ENCODE measurements at places on chromosomes 12 and 14.

DNA sequence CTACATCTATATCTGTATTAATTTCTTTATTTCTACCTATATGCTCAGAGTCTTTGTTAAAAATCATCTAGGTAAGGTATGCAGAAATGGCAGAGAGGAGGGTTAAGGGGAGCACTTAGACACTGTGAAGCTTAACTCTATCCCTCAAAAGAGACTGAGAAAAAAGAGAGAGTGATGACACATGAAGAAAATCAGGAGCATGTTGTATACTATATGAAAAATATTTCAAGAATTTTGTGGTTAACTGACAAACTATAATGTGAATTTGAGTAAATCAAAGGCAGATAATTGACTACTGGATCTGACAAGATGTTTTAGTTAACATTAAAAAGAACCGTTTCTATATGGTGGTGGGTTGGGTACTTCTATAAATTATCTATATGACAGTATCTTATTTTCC lies 1814.2 kb upstream of the SEL1L start:
- DNase-seq, result no peak

GRCh38 chr14:65864984-65865383 lies 452.5 kb downstream of the FUT8 start:
- no peak for DNase-seq

GRCh38 chr12:99978152-99978551 lies 6.6 kb downstream of the ANKS1B start:
- DNase-seq, result no peak

DNA sequence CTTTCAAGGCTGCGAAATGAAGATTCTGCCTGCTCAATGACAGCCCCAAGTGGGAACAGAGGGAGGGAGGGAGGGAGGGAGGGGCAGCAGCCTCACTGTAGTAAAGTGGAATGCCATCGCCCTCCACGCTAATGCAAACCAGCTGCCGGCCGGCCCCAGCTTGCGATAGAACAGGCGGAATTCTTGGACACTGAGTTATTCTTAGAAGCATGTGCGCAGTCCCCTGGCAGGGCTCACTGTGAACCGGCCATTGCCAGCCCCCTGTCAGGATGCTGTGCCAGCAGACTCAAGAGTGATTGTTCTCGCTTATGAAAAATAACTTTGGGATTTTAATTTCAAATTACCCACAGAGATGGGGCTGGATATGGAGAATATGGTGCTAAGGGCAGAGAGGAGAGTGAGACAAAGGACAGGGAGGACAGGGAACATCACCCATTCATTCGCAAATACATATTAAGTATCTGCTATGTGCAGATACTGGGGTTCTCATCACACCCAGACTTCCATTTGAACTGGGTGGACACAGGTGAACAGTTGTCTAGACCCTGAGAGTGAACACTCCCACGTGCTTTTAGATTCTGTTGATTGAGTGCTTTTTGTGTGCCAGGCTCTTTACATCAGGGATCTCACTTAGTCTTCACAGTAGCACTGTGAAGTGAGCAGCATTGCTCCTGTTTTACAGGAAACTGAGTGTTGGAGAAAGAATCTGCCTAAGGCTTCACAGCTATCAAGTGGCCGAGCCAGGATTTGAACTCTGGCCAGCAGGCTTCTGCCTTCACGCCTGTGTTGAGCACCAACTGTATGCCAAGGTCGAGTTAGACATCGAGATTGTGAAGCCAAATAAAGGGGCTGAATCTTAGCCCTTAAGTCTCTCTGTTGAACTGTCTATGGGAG lies 192.9 kb downstream of the C12orf75 start:
- DNase-seq, result no peak

GRCh38 chr14:102731871-102732800 lies 45.1 kb upstream of the TRAF3 start:
- no peak for DNase-seq

DNA sequence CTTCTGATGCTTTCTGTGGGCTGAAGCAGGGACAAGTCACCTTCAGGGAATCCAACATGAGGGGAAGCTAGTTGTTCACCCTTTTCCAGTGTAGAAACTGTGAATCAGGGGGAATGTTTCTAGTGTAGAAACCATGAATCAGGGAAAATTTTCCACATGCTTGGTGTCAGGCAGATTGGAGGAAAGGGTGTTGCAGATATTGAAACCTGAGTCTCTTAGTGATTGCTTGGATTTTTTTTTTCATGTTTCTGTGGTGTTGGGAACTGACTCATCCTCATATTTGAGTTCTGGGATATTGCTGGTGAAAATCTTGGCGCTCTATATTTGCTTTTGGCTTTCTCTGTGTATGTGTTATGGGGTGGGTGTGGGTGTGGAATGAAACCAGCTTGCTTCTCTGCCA lies 144.5 kb upstream of the FBXO33 start:
- no peak for DNase-seq

DNA sequence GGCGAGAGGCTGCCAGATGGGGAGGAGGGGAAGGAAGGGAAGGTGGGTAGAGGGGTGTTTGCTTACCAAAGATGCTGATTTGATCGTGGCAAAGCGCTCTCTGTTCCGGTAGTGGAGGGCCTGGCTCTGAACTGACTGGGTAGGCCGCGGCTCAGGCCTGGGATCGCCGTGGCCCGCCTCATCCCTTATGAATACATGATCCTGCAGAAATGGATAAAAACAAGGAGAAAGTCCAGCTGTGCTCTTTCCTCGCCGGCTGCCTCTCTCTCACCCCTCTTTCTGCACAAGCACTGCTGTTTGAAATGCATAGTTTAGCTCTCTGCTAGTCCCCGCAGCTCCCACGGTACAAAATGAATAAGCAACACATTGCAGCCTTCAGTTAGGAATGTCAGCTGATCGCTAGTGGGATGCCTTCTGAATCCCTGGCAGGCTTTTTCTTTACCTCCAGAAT lies 53.8 kb downstream of the PEBP1 start:
- peak; percentile 80 for DNase-seq

GRCh38 chr14:73231981-73232851 lies 5.1 kb upstream of the PAPLN start:
- no peak for DNase-seq

GRCh38 chr12:110284597-110284996 lies 3.5 kb downstream of the ATP2A2 start:
- no peak for DNase-seq

- no peak for DNase-seq
Measured at GRCh38 chr14:100684154-100684553, 42.5 kb upstream of the DLK1 start.

DNA sequence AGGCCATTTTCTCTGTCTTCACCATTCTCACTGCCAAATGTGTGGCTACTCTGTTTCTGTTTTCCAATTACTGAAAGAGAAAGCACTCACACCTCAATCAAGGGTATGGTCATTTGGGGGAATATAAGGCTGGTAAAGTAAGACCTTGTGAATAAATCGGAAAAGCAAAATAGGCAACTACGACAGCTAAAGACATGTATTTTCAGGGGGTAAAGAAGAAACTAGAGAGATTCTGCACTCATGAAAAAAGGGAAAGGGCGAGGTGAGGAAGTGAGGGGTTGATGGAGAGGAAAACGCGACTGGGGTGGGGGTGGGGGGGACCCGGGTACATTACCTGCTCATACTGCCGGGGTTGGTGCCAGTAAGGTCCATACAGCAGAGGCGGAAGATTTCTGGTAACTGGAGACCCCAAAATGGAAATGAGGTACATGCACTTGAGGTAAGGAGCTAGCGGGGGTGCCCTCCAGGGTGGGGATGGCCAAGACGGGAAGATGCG lies 19.3 kb downstream of the CHD8 start:
- DNase-seq, result no peak

GRCh38 chr12:31651893-31652521 lies 7.5 kb upstream of the ETFBKMT start:
- DNase-seq, result no peak

- no peak for DNase-seq
Measured at GRCh38 chr12:71164166-71164565, 6.4 kb upstream of the TSPAN8 start.

DNA sequence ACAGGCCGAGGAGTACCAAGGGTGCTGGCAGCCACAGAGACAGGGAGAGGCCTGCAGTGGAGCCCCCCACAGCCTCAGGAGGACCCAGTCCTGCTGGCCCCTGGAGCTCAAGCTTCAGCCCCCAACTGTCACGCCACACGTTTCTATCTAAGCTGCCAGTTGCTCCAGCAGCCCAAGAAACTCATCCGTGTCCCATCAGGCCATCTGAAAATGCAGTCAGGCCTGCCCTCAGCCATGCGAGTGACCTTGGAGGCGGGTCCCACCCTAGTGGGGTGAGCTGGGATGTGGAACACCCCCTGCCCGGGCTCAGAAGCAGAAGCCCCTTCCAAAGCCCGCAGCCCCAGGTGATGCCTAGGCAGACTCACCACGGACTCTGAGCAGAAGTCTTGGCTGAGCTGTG lies 158.9 kb downstream of the RIMBP2 start:
- no peak for DNase-seq

- no peak for DNase-seq
Measured at GRCh38 chr12:122732611-122733010, 2.0 kb upstream of the HCAR1 start.

GRCh38 chr12:129520739-129521138 lies 383.1 kb downstream of the TMEM132D start:
- no peak for DNase-seq

GRCh38 chr12:108335349-108336119 lies 3.6 kb downstream of the CMKLR1 start:
- no peak for DNase-seq

DNA sequence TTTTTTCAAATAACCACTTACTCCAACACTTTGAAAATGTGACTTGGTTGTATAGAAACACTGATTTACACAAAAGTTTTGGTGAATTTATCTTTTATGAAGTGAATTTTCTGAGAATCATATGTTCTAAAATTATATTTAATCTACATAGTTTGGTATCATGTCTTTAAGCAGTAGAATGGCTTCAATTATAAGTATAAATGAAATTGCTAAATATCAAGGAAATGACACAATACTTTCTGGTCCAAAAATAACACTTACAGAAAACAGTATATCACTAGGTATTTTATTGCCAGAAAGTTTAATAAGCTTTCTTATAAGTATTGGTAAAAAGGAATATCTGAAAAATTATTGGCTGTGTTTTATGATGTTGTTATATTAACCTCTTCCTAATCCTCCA lies 90.9 kb downstream of the SRGAP1 start:
- no peak for DNase-seq

- DNase-seq, result no peak
Measured at GRCh38 chr14:74562515-74563232, 49.4 kb downstream of the LTBP2 start.

GRCh38 chr12:96164951-96165811 lies 29.0 kb upstream of the ELK3 start:
- DNase-seq, result no peak

- no peak for DNase-seq
Measured at GRCh38 chr14:69287098-69288010, 27.4 kb downstream of the GALNT16 start.

- DNase-seq, result no peak
Measured at GRCh38 chr12:50188241-50188781, 21.1 kb upstream of the CERS5 start.

DNA sequence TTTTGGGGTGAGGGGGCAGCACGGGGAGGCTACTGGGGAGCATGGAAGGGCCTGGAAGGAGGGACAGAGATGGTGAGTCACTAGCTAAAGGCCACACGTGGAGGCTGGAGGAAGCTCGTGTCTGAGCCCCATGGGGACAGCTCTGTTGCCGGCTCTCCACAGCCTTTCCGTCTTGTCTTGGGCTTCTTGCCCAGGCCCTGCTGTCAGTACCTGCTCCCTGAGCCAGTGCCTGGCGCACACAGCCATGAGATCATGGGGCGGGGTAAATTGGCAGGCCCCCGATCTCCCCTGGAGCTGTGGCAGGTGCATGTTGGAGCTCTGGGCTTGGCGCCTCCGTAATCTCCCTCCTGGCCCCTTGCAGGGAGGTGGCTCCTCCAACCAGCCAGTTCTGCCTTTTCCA lies 16.1 kb upstream of the KRT80 start:
- no peak for DNase-seq

DNA sequence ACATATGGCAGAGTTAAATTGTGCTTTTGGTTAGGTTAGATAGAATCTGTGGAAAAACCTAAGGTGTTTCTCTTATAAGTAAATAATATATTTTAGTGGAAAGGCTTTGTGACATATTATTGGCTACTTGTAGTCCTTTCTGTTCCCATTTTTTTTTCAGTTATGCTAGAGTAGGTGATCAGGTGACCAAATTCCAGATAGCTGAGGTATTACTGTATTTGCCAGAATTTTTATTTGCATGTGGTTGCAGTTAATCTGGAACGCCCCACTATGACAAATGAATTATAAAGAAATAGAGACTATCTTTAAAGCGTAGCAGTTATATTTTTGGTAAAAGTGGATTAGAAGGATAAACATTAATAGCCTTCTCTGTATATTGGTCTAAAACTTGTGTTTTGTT lies 52.0 kb downstream of the ARHGAP5 start:
- DNase-seq, result peak; percentile 6

DNA sequence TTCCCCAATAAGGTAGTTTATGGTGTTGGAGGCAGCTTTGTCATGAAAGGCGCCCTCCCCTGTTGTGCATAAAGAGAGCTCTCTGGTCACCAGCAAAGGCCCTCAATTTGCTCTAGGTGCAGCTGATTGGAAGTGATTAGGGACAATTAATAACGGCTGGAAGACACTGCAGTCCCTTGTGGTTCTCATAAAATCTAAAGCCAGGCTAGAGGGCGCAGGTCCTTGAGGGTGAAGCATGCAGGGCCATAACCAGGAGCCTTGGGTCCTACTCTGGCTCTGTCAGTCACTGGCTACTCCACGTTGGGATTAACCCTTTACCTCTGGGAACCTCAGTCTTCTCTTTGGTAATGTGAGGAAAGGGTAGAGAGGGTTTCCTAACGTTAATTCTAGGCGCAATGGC lies 1.9 kb downstream of the DAAM1 start:
- DNase-seq, result no peak

- DNase-seq, result no peak
Measured at GRCh38 chr12:22826026-22826425, 201.1 kb downstream of the ETNK1 start.

GRCh38 chr12:12428961-12429657 lies 72.2 kb downstream of the BORCS5 start:
- no peak for DNase-seq

GRCh38 chr14:52874389-52874788 lies 76.5 kb downstream of the FERMT2 start:
- no peak for DNase-seq

DNA sequence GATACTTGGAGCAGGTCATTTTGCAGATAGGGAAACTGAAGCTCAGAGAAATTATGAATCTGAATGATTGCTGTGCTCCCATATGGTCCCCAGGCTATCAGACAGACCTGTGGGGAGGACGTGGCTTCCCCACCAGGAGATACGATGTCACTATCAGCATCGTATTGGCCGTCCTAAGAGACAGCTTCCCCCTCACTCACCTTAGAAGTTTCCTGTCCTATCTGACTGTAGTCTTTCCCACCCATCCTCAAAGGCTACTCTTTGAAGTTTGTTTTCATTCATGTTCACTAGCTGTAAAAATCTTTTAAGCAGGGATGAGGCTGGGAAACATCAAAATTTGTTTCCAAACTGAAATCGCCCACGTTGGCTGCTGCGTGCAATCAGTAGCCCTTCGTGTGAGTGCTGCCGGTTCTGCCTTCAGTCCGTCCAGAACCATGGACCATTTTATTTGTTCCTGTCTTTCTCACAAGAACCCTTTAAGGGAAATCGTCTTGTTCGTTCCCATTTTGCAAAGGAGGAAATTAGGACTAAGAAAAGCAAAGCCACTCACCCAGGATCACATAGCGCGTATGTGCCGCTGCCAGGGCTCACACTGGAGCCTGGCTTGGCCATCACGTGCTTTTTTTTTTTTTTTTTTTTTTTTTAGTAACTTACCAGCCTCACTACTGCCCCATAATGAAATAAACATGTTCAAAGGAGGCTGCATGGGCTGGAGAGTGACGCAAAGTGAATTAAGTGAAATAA lies 1.0 kb upstream of the KDM2B start:
- no peak for DNase-seq
